ENCODE measurements at places on chromosomes 2 and 18.

- no peaks in the 10 kb centered on the region for H3K27me3 ChIP-seq
- H3K36me3 ChIP-seq, result no peaks in the 10 kb centered on the region
- H3K4me3 ChIP-seq, result no peak overlapping the region
- peaks cover 19% of the 10 kb centered on the region for H3K4me1 ChIP-seq
These were observed 4.6 kb upstream of the SEH1L start for GRCh38 chr18:12943215-12943614.

DNA sequence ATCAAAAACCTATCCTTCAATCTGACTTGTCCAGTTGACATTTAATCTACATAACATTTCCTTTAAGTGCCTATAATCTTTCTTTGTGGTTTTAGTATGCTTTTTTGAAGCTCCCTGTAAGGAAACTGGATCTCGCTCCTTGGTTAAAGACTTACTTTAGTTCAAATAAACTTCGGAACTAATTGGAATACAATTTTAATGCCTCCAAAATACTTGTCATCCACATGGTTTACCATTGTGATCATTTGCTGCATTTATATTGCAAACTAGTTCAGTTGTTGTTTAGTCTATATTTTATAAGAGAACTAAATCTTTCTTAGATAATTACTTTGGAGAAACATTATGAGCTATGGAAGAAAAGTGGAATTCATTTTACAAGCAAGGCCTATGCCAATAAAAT is 496.0 kb downstream of the ERBB4 start:
- no peaks in the 10 kb centered on the region for H3K36me3 ChIP-seq
- H3K27ac ChIP-seq, result no peak overlapping the region
- no peak for DNase-seq
- no peaks in the 10 kb centered on the region for H3K27me3 ChIP-seq
- no peaks in the 10 kb centered on the region for H3K4me1 ChIP-seq

GRCh38 chr2:160473468-160474318 is 19.9 kb downstream of the RBMS1 start:
- peaks cover 64% of the 10 kb centered on the region for H3K4me1 ChIP-seq
- H3K36me3 ChIP-seq, result no peaks in the 10 kb centered on the region
- no peak for DNase-seq
- no peaks in the 10 kb centered on the region for H3K27me3 ChIP-seq

DNA sequence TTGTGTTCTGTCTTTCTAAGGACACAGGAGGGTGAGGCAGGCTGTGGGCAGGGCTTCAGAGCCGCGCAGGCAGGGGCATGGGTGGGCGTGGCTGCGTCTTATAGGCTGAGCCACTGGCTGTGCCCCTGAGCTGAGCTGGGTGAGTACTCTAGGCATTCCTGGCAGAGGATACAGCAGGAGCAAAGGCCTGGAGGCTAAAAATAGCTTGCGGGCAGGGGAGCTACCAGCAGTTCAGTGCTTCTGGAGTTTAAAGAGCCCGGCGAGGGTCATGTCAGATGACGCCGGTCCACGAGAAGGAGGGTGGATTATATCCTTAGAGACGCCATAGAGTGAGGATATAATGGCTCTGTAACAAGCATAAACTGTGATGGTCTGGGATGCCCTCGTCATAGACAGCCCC is 31.5 kb upstream of the PDIA6 start:
- peaks cover 11% of the 10 kb centered on the region for H3K36me3 ChIP-seq
- H3K27me3 ChIP-seq, result peaks cover 19% of the 10 kb centered on the region
- no peak for DNase-seq
- no peaks in the 10 kb centered on the region for H3K4me1 ChIP-seq
- H3K4me3 ChIP-seq, result no peak overlapping the region

DNA sequence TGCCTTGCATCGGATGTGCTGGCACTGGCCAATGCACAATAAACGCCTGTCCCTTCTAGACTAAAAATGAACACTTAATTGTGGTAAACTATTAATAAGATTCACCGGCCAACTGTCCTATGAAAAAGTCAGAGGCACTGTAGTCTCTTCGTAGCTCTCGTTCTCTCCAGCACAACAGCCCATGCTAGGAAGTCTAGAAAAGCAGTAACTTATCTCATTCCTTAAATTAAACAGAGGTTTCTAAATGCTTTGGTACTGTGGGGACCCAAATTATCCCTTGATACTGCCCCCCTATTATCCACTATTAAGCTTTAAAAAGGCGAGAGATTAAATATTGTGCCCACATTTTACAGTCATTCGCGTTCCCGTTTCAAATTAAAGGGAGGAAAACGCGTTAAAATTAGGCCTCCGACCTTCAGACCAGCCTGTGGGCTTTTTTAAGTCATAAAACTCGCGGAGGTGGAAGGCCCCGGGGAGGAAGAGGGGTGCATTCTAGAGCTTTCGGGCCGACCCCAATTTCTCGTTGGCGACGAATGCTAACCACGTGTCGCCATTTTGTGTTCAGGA is 1.5 kb upstream of the PCBP1 start:
- peaks cover 3% of the 10 kb centered on the region for H3K27me3 ChIP-seq
- peak overlapping the region; percentile 97 for H3K4me3 ChIP-seq
- peak overlapping the region; percentile 100 for H3K27ac ChIP-seq
- no peak for DNase-seq
- peaks cover 58% of the 10 kb centered on the region for H3K36me3 ChIP-seq
- peaks cover 44% of the 10 kb centered on the region for H3K4me1 ChIP-seq

- no peak overlapping the region for H3K27ac ChIP-seq
- H3K4me1 ChIP-seq, result no peaks in the 10 kb centered on the region
- no peaks in the 10 kb centered on the region for H3K36me3 ChIP-seq
- H3K4me3 ChIP-seq, result no peak overlapping the region
- no peak for DNase-seq
- H3K27me3 ChIP-seq, result no peaks in the 10 kb centered on the region
These were observed 1085.4 kb upstream of the NRXN1 start for GRCh38 chr2:52117299-52117698.

GRCh38 chr18:35515460-35516130 is 17.8 kb upstream of the INO80C start:
- no peaks in the 10 kb centered on the region for H3K36me3 ChIP-seq
- H3K4me3 ChIP-seq, result no peak overlapping the region
- H3K27me3 ChIP-seq, result no peaks in the 10 kb centered on the region
- H3K4me1 ChIP-seq, result no peaks in the 10 kb centered on the region
- no peak for DNase-seq

DNA sequence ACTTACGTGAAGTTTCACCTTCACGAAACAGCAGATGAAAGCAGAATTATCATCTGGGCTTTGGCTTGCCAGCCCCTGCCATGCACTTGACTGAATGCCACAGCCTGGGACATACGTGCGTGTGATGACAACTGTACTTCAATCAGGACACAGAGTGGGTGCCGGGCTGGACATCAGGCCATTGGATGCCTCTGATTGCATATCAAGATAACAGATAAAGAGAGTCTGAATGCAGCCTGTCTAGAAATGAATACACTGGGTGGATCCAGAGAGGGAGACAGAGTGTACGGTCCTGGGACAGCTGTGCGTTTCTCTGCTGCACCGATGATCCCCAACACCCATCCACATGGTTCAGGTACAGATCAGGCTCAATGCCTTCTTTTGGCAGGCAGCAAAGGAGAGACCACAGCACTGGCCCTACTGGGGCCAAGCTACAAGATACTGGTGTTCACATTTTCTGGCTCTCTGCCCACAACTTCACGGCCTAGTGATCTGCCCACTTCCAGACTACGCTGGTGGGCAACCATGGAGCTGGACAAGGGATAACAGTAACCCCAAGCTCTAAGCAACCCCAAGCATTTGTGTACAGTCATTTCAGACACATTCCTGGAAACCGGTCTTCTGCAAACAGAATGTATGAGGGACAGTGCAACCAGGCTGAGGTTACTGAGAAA is 35.6 kb downstream of the FBLN7 start:
- peak overlapping the region; percentile 54 for H3K27ac ChIP-seq
- no peaks in the 10 kb centered on the region for H3K36me3 ChIP-seq
- H3K4me1 ChIP-seq, result peaks cover 21% of the 10 kb centered on the region
- peak overlapping the region; percentile 17 for H3K4me3 ChIP-seq
- peak; percentile 34 for DNase-seq
- H3K27me3 ChIP-seq, result no peaks in the 10 kb centered on the region

- DNase-seq, result no peak
- no peaks in the 10 kb centered on the region for H3K4me1 ChIP-seq
- H3K27ac ChIP-seq, result no peak overlapping the region
- H3K4me3 ChIP-seq, result no peak overlapping the region
These were observed 32.0 kb downstream of the SLC14A1 start for GRCh38 chr18:45755934-45756333.

- no peak overlapping the region for H3K27ac ChIP-seq
- H3K36me3 ChIP-seq, result no peaks in the 10 kb centered on the region
- H3K4me1 ChIP-seq, result no peaks in the 10 kb centered on the region
- no peak for DNase-seq
These were observed 400.3 kb upstream of the SMIM21 start for GRCh38 chr18:75827751-75828287.

- H3K36me3 ChIP-seq, result no peaks in the 10 kb centered on the region
- H3K27me3 ChIP-seq, result no peaks in the 10 kb centered on the region
- DNase-seq, result no peak
- H3K27ac ChIP-seq, result no peak overlapping the region
- H3K4me1 ChIP-seq, result no peaks in the 10 kb centered on the region
These were observed 114.8 kb upstream of the LRATD1 start for GRCh38 chr2:14517731-14518130.

DNA sequence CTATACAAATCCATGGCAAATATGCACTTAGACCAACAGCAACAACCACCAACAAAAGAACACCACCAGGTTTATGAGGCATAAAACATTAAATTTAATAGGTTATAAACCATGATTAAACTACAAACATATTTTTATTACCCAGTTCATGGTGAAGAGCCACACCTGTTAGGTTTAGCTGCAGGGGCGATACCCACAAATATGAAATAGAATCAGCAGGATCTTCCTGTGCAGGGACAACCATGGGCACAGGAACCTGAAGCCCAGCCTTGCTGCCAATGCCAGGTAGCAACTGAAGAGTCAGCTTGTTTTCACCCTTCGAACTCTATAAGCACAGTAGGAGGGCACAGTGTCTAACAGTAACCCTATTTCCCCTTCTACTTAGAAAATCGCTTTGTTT is 675.0 kb downstream of the SATB2 start:
- H3K4me1 ChIP-seq, result no peaks in the 10 kb centered on the region
- no peaks in the 10 kb centered on the region for H3K27me3 ChIP-seq
- DNase-seq, result no peak
- H3K27ac ChIP-seq, result no peak overlapping the region
- no peak overlapping the region for H3K4me3 ChIP-seq

DNA sequence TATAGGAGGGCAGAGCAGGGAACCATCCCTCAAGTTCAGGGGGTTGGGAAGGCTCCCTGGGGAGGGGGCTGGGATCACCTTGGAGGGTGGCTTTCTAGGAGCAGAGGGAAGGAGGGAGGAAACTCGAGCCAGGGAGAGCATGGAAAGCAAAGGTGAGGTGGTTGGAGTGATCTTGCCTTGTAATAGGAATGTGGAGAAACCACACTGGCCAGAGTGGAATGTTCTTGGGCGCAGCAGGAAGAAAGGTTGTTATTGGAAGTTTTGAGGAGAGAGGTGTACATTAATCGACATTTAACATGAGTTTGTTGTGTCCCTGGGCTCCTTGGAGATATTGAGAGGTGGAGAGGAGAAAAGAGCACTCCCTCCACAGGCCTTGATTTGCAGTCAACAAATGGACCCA is 272.2 kb downstream of the PRKCE start:
- no peak overlapping the region for H3K4me3 ChIP-seq
- H3K27ac ChIP-seq, result no peak overlapping the region
- no peaks in the 10 kb centered on the region for H3K4me1 ChIP-seq
- DNase-seq, result no peak
- H3K36me3 ChIP-seq, result no peaks in the 10 kb centered on the region

GRCh38 chr2:108927936-108928659 is 60.9 kb downstream of the EDAR start:
- no peaks in the 10 kb centered on the region for H3K36me3 ChIP-seq
- no peak overlapping the region for H3K4me3 ChIP-seq
- no peak overlapping the region for H3K27ac ChIP-seq
- no peaks in the 10 kb centered on the region for H3K27me3 ChIP-seq
- DNase-seq, result peak; percentile 49

DNA sequence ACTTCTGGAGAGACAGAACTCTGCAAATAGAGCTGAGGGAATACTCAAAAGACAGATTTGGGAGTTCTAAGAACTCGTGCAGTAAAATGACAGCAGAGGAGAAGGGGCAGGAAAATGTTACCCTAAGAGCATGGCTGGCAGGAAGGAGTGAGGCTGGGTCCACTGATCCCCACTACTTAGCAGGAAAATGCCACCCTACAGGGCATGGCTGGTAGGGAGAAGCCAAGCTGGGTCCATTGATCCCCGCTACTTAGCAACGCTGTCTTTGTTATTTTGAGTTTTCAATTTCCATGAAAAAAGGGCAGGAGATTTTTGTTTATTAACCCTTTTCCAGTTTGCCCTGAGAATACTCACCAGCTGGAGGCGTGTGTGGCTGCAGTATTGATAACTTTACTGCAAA is 100.3 kb upstream of the TMEM200C start:
- H3K4me3 ChIP-seq, result no peak overlapping the region
- no peak for DNase-seq

- H3K4me3 ChIP-seq, result peak overlapping the region; percentile 83
- no peaks in the 10 kb centered on the region for H3K36me3 ChIP-seq
- H3K4me1 ChIP-seq, result peaks cover 15% of the 10 kb centered on the region
- no peaks in the 10 kb centered on the region for H3K27me3 ChIP-seq
These were observed 70.7 kb downstream of the PLB1 start for GRCh38 chr2:28566521-28567041.

DNA sequence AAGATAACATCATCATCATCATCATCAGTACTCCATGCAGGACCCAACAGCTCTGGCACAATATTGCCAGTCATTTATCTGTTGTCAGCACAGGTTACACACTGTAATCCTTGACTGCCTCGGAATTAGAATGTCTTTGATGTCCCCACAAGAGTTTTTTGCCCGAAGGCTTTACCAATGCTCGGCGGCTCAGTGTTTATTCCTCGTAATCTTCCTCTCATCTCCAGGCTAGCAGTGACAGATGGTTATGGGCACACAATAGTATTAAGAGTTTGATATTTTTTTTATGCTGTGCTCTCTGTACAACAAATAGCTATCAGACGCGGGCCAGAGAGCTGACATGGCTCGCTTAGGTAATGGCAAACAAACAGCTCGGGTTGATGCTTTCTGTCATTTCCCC is 515.2 kb downstream of the ZEB2 start:
- no peaks in the 10 kb centered on the region for H3K27me3 ChIP-seq
- H3K4me3 ChIP-seq, result no peak overlapping the region
- DNase-seq, result no peak
- H3K36me3 ChIP-seq, result peaks cover 9% of the 10 kb centered on the region
- no peak overlapping the region for H3K27ac ChIP-seq

DNA sequence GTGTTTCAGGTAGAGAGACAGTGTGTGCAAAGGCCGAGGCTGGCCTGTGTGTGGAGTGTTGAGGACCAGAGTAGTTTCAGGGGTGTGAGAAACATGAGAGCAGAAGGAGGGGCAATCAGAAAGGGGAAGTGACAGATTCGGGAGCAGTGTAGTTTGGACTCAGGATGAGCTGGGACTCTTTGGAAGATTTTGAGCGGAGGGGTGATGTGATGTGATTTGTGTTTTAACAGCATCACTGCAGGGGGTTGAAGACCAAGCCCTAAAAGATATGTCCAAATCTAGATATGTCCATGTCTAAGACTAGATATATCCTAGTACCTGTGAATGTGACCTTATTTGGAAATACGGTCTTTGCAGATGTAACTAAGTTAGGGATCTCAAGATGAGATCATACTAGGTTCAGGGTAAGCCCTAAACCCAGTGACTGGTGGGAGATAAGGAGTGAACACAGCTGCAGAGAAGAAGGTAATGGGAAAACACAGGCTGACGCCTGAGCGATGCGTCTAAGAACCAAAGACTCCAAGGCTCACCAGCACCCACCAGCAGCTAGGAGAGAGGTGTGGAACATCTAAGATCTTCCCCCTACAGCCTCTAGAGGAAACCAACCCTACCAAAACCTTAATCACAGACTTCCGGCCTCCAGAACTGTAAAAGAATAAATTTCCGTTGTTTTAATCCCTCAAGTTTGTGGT is 38.5 kb upstream of the MYO3B start:
- H3K27me3 ChIP-seq, result peaks cover 2% of the 10 kb centered on the region
- no peaks in the 10 kb centered on the region for H3K36me3 ChIP-seq
- H3K4me1 ChIP-seq, result no peaks in the 10 kb centered on the region
- no peak for DNase-seq
- no peak overlapping the region for H3K27ac ChIP-seq
